ENCODE measurements at places on chromosomes 11 and 22.
A peak's percentile ranks its signal among the peaks of the same experiment; 100 is the strongest.

GRCh38 chr11:97544431-97544830 is 1154.6 kb downstream of the JRKL start:
- DNase-seq: no peak

DNA sequence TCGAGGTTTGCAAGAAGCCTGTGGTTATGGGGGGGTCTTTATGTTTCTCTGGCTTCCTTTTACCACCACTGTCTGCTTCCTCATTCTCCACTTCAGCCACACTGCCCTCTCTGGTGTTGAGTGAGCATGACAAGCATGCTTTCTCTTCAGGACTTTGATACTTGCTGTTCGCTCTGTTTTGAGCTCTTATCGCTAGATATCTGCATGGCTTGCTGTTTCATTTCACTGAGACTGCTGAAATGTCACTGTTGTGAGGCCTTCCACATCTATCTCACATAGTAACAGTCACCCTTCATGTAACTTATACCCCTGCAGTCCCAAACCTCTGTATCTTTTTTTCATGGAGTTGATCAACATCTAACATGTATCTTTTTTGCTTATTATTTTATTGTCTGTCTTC is 59.8 kb downstream of the TMEM135 start:
- peak; percentile 39 for DNase-seq

- no peak for DNase-seq
Measured at GRCh38 chr11:14158393-14158792, 195.9 kb downstream of the SPON1 start.

GRCh38 chr11:114026355-114026754 is 33.2 kb upstream of the ZBTB16 start:
- no peak for DNase-seq

GRCh38 chr11:17890325-17890724 is 122.5 kb downstream of the SERGEF start:
- no peak for DNase-seq

- no peak for DNase-seq
Measured at GRCh38 chr11:206526-207207, 532 bp downstream of the BET1L start.

GRCh38 chr11:45259592-45259991 is 26.5 kb downstream of the SYT13 start:
- DNase-seq: no peak

DNA sequence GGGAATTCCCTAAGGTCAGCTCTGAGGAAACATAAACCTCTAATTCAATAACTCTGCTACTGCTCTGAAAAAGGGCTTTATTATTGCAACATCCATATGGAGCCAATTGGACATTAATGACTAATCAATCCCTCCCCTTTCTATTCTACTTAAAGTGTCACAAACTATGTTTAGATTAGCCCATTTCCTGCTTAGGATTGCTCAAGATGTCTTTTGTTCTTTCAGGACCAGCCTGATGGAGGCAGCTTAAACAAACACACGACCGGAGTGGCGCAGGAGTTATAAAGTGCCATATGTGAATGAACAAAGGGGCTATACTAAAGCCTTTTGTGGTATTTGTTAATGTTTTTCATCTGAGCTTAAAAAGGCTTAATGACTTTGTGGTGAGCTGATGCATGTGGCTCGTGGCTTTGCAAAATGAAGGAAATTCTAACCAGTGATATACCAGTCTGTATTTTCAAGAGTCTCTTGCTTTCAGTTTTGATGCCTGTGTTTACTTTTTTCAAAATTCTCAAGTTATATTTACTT is 354.4 kb downstream of the SOX6 start:
- DNase-seq: no peak

DNA sequence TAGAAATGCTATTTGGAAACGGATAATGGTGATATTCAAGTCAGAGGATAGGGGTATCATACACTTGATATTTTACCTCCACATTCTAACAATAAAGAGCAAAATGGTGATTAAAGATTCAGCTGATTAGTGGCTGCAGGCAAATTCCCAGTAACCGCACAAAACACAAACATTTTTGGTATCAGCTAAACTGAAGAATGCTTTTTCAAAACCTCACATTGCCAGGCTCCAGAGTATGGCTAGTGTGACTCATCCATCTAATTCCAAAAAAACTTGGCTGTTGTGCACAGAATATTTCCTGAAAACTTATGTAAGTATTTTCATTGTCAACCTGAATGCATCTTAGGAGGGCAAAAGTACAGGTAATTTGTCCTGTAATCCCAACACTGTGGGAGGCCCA is 10.9 kb downstream of the SRPRA start:
- no peak for DNase-seq

GRCh38 chr11:13347901-13348300 is 70.3 kb downstream of the BMAL1 start:
- DNase-seq: no peak

DNA sequence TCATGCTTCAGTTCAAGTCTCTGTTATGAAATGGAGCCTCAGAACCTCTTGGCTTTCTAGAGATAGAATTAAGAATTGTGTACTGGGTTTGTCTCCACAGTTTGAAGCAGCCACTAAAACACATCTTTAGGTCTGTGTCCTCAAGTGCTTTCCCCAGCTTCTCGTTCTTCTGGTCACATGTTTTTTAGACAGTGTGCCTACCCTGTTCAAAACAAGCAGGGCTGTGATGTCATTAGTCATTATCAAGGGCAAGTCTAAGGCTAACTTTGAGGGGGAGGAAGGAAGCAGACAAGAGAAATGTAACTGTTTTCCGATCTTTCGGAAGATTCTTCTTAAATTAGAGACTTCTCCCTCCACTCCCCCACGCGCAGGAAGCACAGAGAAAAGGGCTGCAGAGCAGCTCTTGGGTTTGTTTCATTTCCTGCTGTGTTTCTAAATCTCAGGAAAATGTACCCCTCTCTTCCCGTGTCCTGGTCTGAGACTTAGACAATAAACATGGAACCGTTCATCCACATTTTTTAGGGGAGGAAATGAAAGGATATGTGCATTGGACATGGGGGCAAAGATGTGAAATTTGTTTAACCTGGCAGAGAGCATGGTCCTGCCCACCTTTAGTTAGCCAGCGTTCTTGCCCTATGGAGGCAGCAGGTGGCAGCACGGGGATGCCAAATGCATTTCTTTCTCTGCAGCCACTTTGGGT is 3.1 kb downstream of the AKIP1 start:
- no peak for DNase-seq

DNA sequence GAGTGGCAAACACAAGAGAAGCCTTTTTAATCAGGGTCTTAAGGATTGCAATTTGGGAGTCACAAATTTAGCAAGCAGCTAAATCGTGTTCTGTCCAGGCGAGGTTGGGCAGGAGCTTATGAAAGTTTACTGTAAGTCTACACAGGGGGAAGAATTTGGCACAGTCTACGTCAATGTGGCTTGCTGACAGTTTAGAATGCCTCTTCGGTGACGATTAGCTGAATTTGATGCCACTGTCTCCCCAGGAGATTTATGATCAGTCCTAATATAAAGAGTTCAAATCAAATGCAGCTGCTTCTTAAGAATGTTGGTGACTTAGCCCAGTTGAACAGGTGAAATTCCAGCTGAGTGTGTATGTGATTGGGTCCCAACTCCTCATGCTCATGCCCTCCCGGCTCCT is 114.1 kb upstream of the CLPB start:
- DNase-seq: no peak

DNA sequence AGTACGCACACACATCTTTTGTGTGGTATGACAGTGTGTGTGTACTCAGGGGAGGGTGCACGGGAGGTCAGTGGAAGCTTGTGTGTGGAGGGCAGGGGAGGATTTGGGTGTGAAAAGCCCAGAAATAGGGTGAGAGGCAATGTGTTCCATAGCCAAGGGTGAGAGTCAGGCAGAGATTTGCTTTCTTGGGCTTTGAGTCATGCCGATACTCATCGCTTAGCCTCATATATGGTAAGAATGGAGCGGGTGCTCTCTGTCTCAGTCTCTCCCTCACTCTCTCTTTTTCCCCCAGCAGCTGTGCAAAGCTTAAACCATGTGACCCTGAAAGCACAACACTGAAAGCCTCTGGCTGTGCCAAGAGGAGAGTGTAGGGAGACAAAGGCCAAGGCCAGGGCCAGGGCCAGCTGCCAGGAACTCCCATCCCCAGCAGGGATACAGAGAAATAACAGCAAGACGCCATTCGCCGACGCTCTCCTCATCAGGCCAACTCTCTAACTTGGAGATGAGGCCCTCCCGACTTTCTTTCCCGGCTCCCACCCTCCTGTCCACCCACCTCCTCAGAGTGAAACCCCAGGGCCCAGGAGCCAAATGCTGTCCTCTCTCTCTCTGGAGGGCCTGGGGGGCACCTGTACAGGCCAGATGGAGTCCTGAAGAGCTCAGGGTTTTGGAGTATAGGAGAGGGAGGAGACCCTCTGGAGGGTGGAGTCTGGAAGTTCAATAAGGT is 20.3 kb upstream of the MICAL3 start:
- DNase-seq: no peak

GRCh38 chr11:47378010-47378835 is at the start of gene SPI1:
TSS of gene SPI1 (minus strand) at chr11:47378547. CDS start at chr11:47378353, 194 bp downstream.
- DNase-seq: no peak

DNA sequence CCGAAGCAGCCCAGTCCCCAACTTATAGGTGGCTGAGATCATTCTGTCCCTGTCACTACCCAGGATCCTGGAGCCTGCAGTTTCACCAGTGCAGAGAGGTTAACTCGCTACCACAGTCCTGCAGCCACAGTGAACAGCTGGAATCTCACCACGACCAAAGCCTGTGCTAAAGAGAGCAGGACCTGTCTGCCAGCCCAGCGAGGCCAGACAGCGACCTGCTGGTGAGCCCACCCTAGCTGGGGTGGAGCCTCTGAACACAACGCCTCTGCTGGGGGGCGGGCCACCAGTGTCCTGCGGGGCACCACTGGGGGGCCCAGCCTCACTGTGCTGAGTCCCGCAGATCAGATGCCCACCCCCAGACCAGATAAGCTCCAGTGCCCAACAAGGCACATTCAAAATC is 33.3 kb downstream of the DAGLA start:
- DNase-seq: no peak
